Stimulated activated CD8-positive, alpha-beta memory T cell treated with anti-CD3 and anti-CD28 coated beads, Interleukin-7, amount 100 ng/mL, for 1 hour (primary cell): ENCODE measurements at places on chromosomes 4 and X.

- DNase-seq = no peak
Observed at GRCh38 chr4:162865102-162865501, 301.6 kb downstream of the NAF1 start.

DNA sequence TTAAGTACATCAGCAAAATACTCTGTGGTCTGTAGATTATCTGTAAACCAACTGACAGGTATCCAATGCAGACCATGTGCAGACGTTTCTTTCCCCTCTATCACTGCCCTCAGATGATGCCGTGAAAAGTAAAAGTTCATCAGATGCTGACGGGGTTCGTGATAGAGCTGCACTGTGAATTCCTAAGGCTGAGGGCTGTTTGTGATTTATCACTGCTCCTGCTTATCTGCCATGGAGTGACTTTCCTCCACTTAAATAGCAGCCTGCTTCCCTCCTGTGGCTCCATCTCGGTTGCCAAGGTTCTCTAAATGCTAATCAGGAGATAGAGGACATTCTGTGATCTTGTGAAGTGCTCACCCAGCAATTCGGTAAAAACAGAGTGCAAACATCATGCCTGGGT is 89.3 kb upstream of the SRD5A3 start:
- no peak for DNase-seq

- DNase-seq = no peak
Observed at GRCh38 chr4:10949039-10949733, 264.6 kb upstream of the CLNK start.

- DNase-seq = no peak
Observed at GRCh38 chr4:8516996-8517550, 63.1 kb upstream of the GPR78 start.

GRCh38 chr4:7658341-7659204 is 223.8 kb upstream of the PSAPL1 start:
- no peak for DNase-seq
